Cortex of kidney (tissue), 1 donor: ENCODE measurements at places on chromosomes 1 and 21.

DNA sequence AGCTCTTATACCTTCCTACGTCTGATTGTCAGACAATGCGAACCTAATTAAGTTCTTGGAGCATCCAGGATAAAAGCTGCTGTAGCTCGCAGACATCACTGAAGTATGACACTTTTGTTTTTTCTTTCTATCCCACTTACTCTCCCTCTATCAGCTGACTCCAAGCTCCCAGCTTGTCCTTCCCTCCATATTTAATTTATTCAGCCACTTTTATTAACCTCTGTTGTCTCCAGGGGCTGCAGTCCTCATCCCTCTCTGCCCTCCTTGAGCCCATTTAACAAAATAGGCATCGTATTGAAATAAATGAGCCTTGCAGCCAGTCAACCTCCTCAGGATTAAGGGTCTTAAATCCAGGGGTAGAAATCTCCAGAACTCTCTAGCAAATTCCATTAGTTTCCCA is 7.1 kb downstream of the KIRREL1 start:
- no peak for DNase-seq

DNA sequence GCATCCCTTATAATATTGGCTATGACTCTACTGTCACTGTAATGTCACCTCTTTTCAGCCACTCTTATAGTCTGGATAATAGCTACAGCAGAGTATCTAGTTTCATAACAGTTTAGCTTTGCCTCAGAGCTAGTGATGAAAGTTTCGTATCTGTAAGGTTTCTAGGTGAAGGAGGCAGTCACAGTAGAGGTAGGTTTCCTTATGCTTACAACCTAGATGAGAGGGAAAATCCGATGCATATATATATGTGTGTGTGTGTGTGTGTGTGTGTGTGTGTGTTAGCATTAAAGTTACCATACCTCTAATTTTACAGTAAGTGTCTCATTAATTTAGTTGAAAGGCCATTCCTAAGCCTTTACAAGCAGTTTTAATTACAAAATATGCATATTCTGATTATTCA is 2.2 kb upstream of the TOR1AIP2 start:
- DNase-seq = no peak

DNA sequence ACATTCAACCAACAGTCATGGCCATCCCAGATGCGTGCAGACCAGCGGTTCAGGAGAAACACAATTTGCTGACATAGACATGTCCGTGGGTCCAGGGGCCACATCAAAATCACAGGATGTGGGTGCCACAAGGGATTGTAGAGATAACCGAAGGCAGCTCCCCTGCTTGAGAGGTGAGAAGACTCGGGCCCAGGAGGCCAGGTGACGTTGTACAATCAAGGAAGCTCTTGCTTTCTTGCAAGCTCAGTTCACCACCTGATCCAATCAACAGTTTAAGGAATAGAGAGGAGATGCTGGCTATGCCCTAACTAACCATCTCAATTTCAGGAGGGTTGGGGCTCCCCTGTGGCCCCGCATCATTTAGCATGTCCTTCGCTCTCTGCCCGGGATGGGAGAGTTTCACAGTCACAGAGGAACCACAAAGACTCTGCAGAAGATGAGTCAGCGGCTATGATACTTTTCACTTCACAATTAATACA is 19.5 kb downstream of the UBASH3A start:
- DNase-seq = no peak

DNA sequence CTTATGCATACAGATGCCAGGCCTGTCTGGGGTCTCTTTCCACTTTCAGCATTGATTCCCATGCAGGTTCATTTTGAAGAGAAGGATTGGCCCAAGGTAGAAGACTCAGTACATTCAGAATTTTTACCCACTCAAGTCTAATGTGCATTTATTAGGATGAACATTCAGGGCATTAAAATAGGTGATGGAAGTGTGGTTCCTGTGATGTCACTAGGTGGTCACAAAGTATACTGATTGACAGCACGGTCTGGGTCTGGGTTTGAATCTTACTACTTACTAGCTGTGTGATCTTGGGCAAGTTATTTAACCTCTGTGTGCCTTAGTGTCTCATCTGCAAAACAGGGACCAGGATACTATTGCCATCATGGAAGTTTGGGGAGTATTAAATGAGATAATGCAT is 711 bp upstream of the ZNF648 start:
- no peak for DNase-seq

DNA sequence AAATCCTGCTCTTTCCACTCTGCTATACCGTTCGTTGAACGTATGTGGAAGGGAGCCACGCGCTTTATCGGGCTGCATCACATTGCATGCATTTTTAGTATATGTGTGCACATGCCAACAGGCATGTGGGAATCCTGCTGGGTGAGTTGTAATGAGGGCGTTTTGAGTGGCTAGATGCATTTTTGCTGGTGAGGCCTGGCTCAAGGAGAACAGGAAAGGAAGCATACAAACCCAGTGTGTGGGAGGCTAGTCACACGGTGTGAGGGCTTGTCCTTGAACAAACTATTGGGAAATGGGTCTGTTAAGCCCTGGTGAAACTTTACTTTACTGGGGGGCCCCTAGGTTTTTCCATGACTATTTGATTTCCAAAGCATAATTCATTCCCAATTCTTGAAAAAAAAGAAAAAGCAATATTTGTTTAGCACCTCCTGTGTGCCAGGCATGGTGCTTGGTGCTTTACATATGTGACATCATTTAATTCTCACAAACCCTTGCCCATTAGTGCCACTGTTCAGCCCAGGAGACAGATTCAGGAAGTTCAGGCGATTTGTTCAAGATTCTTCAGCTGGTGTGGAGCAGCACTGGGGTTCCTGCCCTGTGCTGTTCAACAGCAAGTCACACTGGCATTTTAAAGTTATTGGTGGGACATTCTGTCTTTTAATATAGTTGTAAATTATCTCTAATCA is 25.6 kb upstream of the JUN start:
- no peak for DNase-seq

DNA sequence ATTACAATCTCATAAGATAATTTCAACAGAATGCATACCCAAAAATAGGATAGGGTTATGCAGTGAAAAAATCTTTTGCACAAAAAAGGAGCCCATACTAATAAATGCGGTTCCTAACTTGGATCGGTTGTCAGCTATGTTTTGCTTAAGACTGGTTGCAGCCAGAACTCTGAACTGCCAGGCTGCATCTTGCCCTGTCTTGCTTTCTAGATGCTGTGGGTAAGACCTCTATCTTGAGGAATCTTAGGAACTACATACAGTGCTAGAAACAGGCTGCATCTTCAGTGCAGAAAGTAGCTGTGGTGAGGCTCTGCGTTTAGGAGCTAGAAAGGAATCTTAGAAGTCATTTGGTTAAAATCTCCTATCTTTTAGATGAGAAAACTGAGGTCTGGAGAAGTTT is 45.6 kb upstream of the PLA2G4A start:
- no peak for DNase-seq

DNA sequence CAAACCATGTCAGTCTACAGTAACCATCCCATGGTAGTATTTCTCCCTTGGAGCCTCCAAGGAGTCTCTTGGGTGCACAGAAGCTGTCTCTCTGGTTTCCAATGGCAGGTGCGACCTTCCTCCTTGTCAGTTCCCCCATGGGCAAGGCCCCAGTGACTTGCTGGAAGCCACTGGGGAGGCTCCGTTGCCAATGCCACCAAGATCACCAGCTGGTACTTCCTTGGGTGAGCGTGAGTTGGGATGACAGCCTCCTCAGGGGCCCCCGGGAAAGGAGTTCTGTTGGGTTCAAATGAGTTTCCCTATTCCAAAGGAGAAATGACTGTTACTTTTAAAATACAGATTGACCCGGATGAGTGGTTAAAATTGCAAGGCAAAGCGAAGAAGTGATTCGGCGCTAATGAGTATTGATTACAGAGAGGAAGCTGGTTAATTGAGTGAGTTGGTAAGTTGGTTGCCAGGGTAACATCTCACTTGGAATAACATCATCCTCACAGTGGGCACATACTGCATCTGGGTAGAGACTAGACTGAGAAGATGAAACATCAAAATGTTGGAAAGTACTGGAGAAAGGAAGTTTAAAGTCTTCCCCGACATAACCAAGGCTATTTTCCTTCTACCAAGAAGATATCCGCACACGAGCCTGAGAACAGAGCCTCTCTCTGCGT is 53.0 kb upstream of the LAPTM5 start:
- no peak for DNase-seq

DNA sequence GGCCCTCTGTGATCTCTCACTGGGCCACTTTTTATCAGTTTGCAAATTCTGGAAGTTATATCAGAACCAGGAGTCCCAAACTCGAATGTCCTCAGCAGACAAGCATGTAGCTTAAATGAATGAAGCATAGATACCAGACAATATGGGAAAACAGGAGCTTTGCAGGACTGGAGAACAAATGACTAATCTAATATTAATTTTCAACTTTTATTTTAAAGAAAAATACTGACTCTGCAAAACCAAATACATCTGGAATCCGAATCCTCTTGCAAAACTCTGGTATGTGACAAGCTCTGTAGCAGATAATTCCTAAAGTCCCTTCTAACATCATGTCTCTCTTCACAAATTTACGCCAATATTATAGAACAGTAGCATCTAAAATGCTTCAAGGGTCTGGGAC is 427.4 kb downstream of the TTLL7 start:
- DNase-seq = no peak

GRCh38 chr1:1861339-1861730 is 29.6 kb downstream of the GNB1 start:
- no peak for DNase-seq

DNA sequence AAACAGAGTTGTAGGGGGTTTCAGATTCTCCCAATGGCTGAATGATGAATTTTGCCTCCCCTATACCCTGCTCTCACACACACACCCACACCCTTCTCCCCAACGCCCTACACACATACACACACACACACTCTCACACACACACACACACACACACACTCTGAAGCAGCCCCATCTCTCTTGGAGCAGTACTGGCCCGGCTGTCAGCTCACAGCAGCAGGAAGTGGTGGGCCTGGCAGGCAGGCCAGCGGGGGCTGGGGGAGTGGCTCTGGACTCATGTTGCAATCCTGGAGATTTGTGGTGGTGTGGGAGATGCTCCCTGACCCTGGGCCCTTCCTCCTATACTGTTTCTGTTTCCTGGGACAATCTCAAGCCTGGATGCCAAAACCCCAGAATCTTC is 2.2 kb downstream of the IKBKE start:
- no peak for DNase-seq

GRCh38 chr1:231420299-231420958 is 1.7 kb downstream of the EGLN1 start:
- no peak for DNase-seq

DNA sequence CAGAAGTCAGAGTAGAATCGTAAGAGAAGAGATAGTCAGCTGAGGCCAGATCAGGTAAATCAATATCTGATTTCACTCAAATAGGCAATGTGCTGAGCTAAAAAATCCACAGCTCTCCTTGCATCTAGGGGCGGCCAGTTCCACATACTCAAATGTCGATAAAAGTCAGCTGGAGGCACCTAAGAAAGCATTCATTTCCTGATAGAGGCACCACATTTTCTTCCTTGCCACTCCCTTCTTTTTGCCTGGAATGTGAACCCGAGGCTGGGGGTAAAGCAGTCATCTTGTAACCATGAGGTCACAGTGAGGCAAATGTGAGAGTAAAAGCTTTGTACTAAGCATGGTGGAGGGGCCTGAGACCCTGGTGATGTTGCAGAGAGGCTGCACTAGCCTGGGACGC is 24.2 kb upstream of the CTPS1 start:
- DNase-seq = no peak

GRCh38 chr1:158119976-158120653 is 60.6 kb upstream of the CD1D start:
- no peak for DNase-seq

DNA sequence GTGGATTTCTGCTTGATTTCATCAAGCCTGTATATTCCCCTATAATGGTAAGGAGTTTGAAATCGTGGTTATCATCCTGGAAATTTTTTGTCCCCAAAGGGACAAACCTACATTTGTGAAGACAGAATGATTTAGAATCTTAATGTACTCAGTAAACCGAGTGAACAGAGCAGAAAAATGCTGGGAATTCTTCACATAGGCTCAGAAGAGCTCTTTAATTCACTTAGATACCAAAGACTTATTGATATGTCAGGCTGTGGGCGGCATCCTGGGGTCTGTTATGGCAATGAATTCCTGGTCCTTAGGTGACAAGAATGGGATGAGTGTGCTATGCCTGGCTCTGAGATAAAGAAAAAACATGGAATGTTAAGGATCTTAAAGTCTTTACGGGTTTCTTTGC is 74.9 kb downstream of the ROR1 start:
- DNase-seq = no peak

GRCh38 chr21:44057960-44058651 is 46.0 kb downstream of the TRAPPC10 start:
- DNase-seq = no peak

DNA sequence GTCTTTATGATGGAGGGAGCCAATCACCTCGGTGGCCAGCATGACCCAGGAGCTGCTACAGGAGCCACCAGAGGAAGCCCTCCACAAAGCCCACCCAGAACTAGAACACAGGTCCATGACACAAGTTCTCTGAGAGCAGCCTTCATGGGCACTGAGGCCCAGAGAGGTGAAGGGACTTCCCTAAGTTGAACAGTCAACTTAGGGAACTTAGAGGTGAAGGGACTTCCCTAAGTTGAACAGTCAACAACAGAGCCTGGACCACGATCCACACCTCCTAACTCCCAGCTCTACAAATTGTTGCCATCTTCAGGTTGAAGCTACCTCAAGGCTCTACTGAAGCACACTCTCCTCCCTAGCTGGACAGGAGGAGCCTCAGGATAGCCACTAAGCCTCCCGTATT is 132.7 kb downstream of the CCDC185 start:
- no peak for DNase-seq

- no peak for DNase-seq
These were observed 3.1 kb downstream of the IBA57 start for GRCh38 chr1:228168563-228169270.

DNA sequence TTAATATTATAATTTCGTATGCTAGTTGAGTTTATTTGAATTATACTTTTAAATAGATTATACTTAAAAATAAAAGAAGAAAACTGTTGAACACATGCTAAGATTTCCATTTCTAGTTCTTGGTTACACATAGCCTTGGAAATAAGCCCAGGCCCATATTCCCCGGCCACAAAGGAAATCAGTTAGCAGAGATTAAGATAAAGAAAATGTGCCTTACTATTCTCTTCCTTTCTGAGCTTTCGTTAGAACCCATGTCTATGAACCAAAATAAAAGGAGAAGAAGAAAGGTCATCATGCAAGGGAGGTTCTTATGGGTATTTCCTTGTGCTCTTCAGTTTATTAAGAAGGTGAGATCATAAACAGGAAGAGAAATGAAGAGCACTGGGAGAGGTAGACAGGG is 32.3 kb upstream of the CRP start:
- DNase-seq = no peak

GRCh38 chr1:185152187-185152767 is 4.5 kb downstream of the TRMT1L start:
- DNase-seq = no peak

- DNase-seq = no peak
These were observed 8.7 kb upstream of the TDRD10 start for GRCh38 chr1:154493276-154493675.

DNA sequence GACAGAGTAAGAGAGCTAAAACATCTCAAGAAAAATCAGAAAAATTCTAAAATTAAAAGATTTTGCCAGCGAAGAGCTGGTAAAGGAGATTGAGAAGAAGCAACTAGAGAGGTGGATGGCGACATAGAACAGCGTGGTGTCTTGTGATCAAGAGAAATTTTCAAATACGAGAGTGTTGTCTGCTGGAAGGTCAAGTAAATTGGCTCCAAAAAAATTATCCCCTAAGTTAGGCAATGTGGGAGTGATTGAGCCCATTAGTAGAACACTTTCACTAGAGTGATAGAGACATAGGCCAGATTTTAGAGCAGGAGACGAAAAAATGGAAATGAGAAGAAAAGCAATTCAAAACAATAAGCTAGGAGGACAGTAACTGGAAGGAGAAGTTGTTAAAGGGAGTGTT is 94.3 kb upstream of the MPC2 start:
- DNase-seq = no peak
